ENCODE measurements at places on chromosomes 3 and 15.

GRCh38 chr15:50330921-50331320, 24.1 kb downstream of the GABPB1 start:
- DNase-seq: no peak

DNA sequence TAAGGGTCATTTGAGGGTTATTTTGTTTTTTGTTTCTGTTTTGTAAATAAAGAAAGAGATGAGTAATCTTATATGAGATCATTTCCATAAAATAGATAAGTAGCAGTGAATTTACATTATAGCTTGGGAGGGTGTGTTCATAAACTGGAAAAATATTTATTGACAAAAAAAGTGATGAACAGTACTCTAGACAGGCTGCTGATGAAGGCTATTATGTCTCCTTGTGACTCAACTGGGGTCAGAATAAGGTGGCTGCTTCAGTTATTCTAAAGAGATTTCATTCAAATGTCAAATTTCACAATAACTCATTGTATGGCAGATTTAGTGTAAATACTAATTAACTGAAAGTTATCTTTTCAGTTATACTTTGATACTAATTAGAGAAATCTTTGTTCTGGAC, 251.1 kb upstream of the CMC1 start:
- no peak for DNase-seq

GRCh38 chr3:44208568-44208967, 33.1 kb upstream of the TOPAZ1 start:
- no peak for DNase-seq

DNA sequence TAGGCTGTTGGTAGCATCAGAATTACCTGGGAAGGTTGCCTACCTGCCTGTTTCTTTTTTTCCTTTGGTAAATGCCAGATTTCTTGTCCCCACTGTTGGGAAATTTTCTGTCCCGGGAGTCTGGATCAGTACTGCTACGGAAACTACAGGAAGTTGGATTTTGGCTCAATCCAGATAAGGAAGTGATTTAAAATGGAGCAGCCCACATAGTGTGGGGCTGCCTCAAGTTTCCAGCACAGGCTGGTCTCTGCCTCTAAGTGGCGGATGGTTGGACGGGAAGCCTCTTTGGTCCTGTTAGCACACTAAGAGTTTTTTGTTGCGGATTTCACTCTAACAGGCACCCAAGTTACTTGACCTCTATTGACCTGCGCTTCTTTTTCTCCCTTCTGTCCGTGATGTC, 54.7 kb downstream of the EEFSEC start:
- DNase-seq: no peak

All from anterior cingulate cortex (tissue), 58 donors.